ENCODE measurements at places on chromosomes 3 and 15.

- no peak for DNase-seq
These were observed 318.5 kb downstream of the TBC1D5 start for GRCh38 chr3:17423786-17424536.

DNA sequence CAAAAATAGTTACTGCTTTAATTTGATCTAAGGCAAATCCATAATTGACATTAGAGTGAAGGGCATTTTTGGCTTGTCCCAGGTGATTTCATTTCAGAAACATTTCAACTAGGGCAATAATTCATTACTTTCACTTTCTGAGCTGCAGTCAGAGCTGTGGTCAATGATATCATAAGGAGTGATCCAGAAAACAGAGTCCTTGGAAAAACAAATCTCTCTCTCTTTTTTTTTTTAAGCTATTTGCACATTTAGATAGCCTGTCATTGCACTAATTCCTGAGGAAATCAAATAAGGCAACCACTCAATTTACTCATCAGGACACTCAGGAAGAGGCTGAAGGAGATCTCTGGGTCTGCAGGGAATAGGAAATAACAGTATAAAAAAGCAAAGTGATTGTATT is 269.5 kb upstream of the LRRC3B start:
- DNase-seq: no peak

GRCh38 chr3:128787256-128788253 is 61.6 kb downstream of the RAB7A start:
- DNase-seq: peak; percentile 57

DNA sequence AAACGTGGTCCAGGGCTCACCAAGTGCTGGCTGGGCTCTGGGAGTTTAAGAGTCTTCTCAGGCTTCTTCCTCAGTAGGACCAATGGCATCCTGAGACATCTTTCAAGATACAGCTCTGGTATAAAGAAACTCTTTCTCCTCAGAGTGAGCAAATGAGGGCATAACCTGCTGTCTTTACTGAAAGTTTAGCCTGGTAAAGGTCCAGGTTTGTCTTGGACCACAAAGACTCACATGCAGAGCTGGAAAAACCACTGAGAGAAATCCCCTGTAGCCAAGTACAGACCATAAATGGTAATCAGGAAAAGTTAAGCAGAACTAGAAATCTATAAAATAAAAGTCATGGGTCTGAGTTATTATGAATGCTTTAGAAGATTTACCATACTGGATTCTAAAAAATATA is 23.1 kb downstream of the CD47 start:
- no peak for DNase-seq

DNA sequence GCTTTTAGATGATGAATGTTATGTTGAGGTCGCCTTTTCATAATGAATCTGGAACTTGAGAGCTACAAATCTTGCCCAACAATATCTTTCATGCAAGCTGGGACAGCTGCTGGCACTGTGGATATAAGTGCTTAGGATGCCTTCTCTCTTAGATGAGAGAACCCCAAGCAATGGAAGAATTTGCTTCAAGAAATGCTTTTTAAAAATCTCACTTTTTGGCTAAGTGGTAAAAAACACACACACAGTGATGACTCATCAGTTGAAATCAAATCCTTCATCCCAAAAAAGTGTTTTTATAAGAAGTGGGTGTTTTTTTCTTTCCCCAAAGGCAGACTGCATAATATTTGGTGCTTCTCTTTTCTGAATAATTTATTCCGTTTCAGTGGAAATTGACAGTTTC is 38.4 kb upstream of the GALNT15 start:
- no peak for DNase-seq

GRCh38 chr15:79315623-79316328 is 4.9 kb downstream of the TMED3 start:
- DNase-seq: no peak

DNA sequence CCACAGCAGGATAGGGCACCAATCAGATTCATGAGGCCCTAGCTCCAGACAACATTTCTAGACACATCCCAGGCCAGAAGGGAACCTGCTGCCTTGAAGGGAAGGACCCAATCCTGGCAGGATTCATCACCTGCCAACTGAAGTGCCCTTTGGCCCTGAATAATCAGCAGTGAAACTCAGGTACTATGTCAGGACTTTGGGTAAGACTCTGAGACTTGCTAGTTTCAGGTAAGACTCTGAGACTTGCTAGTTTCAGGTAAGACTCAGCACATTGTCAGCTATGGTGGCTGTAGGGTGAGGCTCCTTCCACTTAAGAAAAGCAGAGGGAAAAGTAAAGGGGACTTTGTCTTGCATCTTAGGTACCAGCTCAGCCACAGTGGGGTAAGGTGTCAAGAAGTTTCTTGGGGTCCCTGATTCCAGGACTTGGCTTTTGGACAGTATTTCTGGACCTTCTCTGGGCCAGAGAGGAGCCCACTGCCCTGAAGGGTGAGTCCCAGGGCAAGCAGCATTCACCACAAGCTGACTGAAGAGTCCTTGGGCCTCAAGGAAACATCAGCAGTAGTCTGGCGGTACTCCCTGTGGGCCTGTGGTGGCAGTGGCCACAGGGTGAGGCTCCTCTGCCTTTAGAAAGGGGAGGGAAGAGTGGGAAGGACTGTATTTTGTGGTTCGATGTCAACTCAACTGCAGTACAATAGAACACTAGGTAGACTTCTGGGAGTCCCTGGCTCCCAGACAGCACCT is 13.7 kb upstream of the COL8A1 start:
- DNase-seq: no peak

DNA sequence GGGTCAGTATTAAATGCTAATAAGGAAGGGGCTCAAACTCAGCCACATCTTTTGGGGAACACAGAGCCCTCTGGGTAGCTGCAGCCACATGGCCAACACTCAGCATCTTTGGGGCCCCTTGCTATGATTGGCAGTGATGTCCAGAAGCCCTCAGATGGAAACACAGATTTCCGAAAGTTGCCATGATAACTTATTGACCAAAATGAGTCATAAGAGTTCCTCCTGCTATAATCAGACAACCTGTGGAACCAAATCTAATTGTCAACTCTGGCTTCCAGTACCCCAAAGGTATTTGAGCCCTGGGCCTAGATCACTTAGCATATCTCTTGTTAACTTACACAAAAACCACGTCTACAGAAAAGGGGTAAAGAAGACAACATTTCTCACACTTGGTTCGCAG is 392.2 kb downstream of the KCNH8 start:
- no peak for DNase-seq

DNA sequence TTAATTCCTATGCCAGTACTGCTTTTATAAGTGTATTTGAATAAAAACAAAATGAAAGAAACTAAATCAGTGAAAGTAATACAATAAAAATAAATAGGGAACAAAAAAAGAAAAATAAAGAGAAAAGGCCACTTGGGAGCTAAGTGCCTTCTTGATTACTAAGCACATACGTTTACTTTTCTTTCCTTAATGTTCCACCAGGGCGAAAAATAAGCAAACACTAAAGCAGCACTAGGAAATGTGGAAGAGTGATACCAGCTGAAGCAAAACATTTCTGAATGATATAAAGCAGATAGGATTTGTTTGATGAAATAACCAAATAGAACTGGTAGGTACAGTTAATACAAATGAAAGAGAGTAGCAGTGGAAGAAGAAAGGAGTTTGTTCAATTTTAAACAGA is 132.8 kb upstream of the ZPLD1 start:
- no peak for DNase-seq

DNA sequence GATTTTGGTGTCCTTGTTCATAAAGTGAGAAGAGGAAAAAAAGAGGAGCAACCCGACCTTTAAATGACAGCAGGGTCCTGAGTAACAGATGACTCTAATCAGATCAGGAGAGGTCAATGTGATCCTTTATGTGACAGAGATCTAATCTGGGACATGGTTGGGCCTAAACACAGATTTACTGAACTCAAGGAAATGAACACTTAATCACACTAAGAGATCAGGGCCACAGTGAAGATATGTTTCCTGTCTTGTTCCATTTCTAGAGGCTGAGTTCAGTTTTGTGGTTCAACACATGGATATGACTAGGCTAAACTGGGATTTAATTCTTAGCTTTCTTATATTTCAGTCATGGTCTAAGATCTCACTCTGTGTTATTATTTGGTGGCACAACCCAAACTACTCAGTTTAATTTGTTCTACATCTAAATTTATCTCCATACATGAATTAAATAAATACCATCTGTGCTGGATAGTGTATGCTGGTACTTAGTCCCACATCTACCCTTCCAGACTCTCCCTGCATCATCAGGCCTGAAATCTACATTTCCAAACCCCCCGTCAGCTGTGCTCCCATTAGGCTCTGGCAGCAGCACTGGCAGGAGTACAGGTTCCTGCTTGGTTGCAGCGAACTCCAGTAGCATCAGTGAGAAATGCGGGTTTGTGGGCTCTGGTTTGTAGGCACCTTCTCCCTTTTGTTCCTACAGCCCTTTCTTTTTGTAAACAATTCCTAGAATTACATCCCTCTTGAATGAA is 22.6 kb downstream of the SFMBT1 start:
- DNase-seq: no peak

DNA sequence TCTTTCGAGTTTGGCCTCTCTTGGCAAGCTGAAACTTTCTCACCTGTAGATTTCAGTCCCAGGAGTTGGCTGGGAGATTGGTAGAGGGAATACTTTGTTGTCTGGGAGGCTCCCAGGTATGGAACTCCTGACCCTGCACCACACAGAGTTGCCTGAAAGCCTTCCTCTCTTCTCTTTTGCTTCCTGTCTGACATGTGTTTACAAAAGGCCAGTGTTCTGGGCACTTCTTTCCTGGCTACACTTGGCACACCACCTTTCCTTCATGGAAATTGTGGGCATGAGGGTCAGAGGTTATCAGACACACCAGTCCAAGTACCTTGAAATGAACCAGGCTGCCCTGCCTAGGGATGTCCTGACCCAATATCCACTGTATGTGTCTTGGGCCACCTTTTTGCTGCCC is 123.7 kb downstream of the ABHD5 start:
- no peak for DNase-seq

GRCh38 chr15:61613729-61614128 is 384.6 kb upstream of the RORA start:
- DNase-seq: no peak

DNA sequence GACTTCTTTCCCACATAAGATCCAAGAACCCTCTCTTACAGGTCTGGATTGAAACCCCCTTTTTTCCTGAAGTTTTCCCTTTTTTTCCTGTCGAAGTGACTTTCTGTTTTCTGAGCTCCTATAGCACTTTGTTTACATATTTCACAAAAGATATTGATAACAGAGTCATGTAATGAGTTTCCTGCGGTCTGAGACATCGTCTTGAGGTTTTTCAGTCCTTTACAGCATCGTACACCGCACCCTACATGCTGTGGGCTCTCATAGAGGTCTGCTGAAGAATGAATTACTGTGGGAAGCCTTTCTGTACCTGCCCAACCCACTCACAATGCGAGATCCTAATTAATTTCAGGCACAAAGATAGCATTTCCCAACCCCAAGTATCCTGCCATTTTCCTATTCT is 53.1 kb downstream of the MCF2L2 start:
- no peak for DNase-seq

DNA sequence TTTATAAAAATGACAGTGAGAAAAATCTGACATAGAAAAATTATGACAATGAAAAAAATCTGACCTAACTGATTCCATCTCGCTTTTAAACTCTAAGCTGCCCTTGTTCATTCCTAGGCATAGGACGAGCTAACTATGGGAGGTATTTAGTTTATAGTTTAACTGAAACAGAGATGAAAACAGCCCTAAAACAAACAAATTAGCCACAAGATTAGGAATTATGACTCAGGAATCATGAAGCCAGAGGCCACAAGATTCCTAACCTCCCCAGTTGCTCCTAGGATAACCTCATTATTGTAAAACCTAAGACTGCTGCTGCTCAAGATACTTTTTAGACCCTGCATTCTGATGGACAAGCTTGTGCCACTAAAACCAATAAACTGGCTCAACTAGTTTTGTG is 122.7 kb upstream of the MNS1 start:
- no peak for DNase-seq

- no peak for DNase-seq
These were observed 29.7 kb upstream of the POLG start for GRCh38 chr15:89364341-89364740.

DNA sequence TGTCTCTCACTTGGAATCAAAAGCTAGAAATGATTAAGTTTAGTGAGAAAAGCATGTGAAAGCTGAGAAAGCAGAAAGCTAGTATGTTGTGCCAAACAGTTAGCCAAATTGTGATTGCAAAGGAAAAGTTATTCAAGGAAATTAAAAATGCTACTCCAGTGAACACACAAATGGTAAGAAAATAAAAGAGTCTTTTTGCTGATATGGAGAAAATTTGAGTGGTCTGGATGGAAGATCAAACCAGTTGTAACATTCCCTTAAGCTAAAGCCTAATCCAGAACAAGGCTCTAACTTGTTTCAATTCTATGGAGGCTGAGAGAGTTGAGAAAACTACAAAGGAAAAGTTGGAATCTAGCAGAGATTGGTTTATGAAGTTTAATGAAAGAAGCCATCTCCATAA is 11.8 kb downstream of the ADGRG7 start:
- DNase-seq: no peak

DNA sequence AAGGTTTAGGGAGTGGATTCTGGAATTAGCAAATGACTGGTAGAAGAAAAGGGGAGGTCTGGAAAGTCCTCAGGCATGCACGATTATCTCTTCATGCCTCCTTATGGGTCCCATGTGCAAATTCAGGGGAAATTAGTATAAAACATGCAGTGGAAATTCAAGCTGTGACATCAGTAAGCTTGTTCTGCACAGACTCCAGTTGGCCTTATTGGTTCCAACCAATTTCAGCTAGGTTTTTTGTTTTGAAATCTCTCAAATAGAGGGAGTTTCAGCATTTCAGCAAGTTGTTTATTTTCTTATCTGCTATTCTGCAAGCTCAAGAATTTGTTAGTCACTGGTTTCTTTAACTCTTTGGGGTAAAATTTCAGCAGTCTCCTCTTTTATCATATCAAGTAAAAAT is 774 bp upstream of the TMCO5A start:
- DNase-seq: no peak

DNA sequence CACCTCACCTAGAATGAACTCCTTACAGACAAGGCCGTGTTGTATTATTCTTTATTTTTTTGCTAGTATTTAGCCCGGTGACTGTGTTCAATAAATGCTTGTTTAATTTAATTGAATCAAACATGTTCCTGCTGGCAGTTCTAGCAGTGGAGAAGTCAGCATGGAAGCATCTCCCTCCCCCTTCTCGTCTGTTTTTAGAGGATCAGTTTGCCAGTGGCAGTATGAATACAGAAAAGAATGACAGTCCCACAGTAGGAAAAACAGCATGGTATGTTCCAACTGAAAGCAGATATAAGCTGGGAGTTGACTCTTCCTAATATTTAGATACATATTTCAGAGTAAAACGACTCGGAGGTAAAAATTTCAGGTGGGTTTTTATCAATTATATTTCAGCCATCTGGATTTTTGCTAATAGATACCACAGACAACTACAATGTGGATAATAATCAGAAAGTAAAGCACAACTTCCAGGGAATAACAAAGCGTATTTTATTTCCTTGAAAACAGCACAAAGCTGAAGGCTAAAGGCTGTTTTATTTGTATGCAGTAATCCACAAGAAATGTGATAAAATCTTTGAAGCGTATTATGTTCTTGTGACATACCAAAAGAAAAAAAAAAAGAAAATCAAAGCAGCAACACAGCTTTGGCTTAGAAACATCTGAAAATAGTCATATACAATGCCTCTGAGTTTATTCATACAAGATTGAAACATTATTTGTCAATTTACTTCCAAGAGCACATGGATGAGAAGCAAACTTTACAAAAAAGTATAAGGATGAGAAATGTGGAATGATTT is 244.5 kb upstream of the KCNMB2 start:
- no peak for DNase-seq
